Hematopoietic multipotent progenitor cell treated with erythropoietin and hydrocortisone succinate and interleukin-3 and kit ligand, for 6 days (in vitro differentiated cells): ENCODE measurements at places on chromosomes 16 and 17.
A peak's percentile ranks its signal among the peaks of the same experiment; 100 is the strongest.

- no peak for DNase-seq
Observed at GRCh38 chr17:40019140-40019991, 4.1 kb downstream of the CSF3 start.

- DNase-seq: no peak
Observed at GRCh38 chr16:68377667-68378393, 67.0 kb downstream of the PRMT7 start.

- DNase-seq: peak; percentile 38
Observed at GRCh38 chr17:51585514-51586104, 325.3 kb downstream of the UTP18 start.

- no peak for DNase-seq
Observed at GRCh38 chr16:11681976-11682654, 13.9 kb downstream of the SNN start.

GRCh38 chr16:46850619-46851555 is 19.9 kb upstream of the C16orf87 start:
- DNase-seq: peak; percentile 18

DNA sequence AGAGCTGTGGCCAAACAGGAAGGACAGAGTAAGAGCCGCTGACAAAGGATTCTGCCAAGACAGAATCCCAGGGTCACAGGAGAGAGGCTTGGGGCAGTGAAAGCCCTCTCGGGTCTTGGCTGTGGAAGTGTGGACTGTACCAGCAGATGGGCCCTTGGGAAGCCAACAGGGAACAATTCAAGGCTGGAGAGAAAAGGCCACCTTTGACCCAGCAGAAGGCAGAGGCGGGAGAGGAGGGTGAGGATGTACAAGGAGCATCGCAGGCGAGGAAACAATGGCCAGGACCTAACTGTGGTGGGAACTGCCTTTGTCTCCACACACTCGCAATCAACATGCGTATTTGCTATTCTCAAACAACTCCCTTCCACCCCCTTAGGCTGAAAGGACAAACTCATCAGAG is 15.7 kb downstream of the CARHSP1 start:
- DNase-seq: no peak

DNA sequence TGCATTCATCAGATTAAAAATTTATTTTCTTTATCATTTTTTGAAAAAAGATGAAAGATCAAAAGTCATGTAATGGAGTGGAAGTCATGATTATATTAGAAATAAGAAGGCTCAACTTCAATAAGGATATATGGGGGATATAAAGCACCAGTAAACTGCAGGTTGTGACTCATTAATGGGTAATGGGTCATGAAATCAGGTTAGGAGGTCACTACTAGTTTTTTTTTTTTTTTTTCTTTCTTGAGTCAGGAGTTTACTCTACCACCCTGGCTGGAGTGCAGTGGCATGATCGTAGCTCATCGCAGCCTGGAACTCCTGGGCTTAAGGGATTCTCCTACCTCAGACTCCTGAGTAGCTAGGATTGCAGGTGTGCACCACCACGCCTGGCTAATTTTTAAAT is 14.3 kb downstream of the EFCAB13 start:
- DNase-seq: no peak

DNA sequence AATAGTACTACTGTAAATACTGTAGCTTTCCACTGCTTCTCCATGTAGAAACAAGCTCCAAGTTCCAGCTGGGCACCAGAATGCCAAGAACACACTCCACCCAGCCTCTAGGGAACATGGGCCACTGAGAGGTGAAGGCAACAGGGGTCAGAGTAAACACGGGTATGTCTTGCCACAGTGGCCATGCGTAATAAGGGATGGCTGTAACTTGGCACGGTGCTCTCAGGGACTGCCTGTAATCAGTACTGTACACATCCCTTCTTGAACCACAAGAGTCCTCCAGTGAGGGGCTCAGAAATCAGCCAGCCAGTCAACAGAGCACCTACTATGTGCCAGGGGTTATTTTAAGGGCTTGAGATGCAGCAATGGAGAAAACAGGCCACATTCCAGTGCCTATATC is 10.8 kb downstream of the LRRC59 start:
- no peak for DNase-seq

- DNase-seq: peak; percentile 87
Observed at GRCh38 chr17:7843536-7844291, 9.7 kb downstream of the KDM6B start.

DNA sequence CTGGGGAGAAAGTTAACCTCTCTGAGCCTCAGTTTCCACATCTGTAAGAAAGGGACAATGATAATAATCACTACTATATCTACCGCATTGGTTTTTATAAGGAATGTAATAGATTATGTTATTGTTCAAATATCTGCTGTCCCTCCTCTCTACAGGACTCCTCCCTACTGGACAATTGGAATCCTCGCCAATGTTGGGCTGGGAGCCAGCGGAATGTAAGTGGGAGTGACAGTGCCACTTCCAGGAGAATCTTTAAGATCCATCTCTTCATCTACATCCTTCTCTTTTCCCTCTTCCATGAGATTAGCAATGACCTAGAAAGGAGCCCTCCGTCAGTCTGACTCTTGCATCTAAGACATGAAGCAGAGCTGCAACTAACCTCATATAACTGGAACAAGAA is 95.1 kb downstream of the GRIN2A start:
- DNase-seq: no peak

- DNase-seq: no peak
Observed at GRCh38 chr16:54253118-54253517, 33.5 kb downstream of the IRX3 start.

DNA sequence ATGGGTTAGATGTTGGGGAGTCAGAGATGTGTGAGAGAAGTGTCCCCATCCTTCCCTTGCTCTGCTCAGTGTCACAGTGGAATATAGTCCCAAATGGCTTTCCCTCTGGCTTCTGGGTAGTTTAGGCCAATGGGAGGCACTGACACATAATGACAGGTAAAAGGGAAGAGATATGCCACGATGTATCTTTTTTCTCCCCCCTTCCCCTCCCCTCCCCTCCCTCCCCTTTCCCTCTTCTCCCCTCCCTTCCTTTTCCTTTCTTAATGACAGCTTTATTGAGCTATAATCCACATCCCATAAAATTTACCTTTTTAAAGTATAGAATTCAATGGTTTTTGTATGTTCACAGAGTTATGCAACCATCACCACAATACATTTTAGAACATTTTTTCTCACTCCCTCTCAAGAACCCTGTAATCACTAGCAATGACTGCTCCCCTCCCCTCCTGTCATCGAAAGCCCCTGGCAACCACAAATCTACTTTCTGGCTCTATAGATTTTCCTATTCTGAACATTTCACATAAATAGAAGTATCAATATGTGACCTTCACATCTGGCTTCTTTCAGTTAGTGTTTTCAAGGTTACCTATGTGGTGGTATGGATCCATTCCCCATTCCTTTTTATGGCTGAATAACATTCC is 617 bp upstream of the CCR7 start:
- no peak for DNase-seq

GRCh38 chr17:75638893-75639292 is 5.7 kb downstream of the SMIM5 start:
- DNase-seq: no peak

- no peak for DNase-seq
Observed at GRCh38 chr16:65305266-65305959, 183.6 kb upstream of the CDH11 start.

DNA sequence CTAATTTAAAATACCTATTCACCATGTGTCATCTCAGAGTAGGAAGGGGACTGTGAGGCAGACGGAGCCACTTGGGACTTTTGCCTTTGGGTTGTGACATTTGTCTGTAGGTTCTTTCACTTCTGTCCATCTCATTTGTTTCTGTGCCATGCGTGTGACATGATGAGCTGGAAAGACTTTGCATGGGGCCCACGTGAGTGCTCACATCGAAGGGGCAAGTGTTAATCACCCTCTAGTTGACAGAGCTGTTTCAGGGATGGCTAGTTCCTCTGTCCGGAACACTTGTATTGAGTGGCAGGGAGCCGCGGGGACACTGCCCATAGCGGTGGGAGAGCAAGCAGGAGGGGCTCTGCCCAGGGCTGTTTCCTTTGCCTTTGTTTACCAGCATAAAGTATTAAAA is 112.0 kb downstream of the RPTOR start:
- no peak for DNase-seq

DNA sequence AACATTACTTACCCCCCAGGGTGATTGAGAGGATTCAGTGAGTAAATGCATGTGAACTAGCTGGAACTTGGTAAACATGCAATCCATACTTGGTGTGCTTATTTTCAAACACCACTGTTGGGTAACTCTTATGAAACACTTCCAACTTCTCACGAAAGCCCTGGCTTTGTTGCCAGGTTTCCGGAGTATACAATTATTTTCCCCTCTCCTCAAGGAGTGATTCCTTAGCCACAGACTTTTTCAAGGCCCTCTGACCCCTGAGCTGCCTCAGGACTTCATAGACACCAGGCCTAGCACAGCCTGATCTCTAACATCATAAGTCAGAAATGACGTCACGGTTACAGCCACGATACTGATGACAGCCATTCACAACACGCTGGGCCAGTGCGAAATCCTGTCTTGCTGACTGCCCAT is 27.6 kb downstream of the HSD17B2 start:
- DNase-seq: no peak

GRCh38 chr17:47905221-47905733 is 9.2 kb downstream of the SP2 start:
- no peak for DNase-seq

- no peak for DNase-seq
Observed at GRCh38 chr17:77622647-77623046, 335.9 kb upstream of the TNRC6C start.

DNA sequence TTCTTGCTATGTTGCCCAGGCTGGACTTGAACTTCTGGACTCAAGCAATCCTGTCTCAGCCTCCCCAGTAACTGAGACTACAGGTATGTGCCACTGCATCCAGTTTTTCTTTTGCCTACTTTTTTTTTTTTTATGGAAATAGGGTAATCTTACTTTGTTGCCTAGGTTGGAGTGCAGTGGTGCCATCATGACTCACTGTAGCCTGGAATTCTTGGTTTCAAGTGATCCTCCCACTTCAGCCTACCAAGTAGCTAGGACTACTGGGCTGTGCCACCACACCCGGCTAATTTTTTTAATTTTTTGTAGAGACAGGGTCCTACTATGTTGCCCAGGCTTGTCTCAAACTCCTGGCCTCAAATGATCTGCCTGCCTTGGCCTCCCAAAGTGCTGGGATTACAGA is 10.0 kb downstream of the LRRC36 start:
- DNase-seq: no peak

- no peak for DNase-seq
Observed at GRCh38 chr16:53153130-53153529, 98.3 kb downstream of the CHD9 start.

GRCh38 chr17:78499715-78500540 is 77.3 kb downstream of the DNAH17 start:
- DNase-seq: no peak

DNA sequence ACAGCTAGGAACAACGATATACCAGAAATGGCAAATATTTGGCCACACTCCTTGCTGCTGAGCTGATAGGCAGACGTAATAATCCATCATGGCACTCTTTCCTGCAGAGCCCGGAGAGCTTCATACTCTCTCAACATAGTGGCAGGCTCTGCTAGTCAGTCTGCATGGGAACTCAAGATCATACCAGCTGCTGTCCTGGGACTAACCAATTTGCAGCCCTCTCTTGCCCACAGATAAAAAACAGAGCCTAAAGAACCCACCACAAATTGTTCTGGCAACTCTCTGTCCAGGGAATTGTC is 13.5 kb downstream of the GSDMB start:
- DNase-seq: no peak

DNA sequence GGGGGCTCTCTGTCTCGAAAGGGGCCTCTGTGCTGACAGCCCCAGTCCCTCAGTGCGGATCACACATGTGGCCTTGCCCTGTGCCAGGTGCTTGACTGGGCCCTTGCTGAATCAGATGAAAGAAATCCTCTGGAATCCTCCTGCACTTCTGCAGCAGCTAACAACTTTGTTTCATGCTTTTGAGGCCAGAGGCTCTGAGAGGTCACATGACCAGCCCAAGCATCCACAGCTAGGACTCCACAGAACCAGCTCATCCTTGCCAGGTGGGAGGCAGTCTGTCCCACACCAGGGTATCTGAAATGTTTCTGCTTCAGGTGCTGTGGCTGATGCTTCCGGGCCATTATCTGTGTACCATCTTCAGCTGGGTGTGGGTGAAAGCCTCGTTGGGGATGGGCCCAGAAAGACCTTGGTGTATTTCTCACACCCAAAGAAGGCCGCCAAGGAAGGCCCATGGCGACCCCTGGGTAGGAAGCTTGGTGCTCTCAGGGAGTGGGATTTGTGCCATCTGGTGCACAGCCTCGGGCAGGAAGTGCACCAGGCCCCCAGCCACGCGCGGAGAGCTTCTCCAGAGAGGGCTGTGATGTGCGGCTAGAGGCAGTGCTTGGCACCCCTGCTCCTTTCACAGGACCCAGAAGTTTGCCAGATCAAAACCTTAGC is 143.8 kb downstream of the CLEC16A start:
- no peak for DNase-seq

DNA sequence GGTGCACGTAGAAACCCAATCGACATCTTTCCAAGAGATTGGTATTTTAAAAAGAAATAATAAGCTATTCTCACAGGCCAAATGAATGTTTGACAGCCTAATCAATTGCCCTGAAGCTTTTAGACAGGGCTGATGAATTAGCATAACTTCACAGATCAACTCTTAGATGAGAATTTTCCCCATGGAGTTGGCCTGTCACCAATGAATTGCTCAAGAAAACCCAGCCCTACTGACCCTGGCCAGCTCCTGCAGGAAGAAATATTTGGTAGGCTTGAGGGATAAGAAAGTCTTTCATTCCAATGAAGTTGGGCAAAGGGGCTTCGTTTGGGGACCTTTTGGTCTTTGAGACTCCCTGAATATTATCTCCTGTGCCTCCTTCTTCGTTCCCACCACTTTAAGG is 23.4 kb upstream of the SEC14L1 start:
- DNase-seq: no peak

DNA sequence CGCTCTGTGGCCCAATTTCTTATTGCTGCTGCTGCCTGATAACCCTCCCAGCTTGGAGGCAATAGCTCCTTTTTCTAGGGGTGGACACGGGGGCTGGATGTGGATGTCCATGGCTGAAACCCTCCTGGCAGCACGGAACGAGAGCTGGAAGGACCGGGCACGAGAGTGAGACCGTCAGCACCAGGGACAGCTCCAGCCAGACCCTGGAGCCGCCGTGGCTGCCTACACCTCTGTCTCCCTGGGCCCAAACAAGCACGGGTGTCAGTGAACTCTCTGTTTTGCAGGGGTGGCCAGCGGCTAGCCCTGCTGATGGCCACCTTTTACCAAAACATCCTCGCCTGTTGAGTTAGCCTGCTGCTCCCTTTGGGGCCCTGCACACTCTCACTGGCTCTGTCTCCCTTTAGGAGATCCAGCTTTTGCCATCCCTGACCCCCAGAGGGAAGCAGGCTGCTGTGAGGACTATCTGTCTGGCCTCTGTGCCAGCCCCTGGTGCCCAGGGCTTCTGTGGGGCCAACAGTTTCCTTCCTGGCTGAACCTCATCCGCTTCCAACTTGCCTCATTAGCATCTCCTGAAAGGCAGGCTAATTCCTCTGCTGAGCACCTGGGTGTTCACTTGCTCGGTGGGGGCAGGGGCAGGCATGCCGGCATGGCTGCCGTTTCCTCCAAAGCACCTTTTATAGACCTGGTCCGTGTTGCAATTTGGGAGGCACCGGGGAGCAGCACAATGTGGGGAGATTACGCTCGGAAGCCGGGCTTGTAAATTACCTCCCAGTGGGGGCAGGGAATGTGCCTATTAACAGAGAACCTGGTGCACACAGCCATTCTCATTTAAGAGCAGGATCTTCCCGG is 118.1 kb downstream of the ENGASE start:
- peak; percentile 73 for DNase-seq

- no peak for DNase-seq
Observed at GRCh38 chr16:59324462-59324861, 590.3 kb upstream of the GOT2 start.
